HT-29 (cell line): ENCODE measurements at places on chromosomes 4 and X. TPM values are rescaled to one million over a fixed set of nuclear protein-coding genes. Genes with fewer than 3 reads are reported as not detected.
A peak's percentile ranks its signal among the peaks of the same experiment; 100 is the strongest.

Gene ZNF827
- 4.8 and 10.6 TPM in 2 replicates for total RNA-seq

Gene GNRHR
- total RNA-seq, result not detected in 2 replicates

Gene TIGD4
- total RNA-seq, result 0.23 and 0.34 TPM in 2 replicates

Gene FABP2
- not detected in 2 replicates for total RNA-seq

Gene ADH1C
- 2.7 and 5.9 TPM in 2 replicates for total RNA-seq

Gene ADH7
- total RNA-seq, result not detected in 2 replicates

Gene PDGFRA
- total RNA-seq, result not detected in 2 replicates

Gene RAB33A
- not detected in 2 replicates for total RNA-seq

GRCh38 chr4:101983835-101984234 is 193.3 kb downstream of the BANK1 start:
- no peak for DNase-seq

GRCh38 chrX:110146521-110146920 is 143.6 kb downstream of the TMEM164 start:
- peak; percentile 74 for DNase-seq

DNA sequence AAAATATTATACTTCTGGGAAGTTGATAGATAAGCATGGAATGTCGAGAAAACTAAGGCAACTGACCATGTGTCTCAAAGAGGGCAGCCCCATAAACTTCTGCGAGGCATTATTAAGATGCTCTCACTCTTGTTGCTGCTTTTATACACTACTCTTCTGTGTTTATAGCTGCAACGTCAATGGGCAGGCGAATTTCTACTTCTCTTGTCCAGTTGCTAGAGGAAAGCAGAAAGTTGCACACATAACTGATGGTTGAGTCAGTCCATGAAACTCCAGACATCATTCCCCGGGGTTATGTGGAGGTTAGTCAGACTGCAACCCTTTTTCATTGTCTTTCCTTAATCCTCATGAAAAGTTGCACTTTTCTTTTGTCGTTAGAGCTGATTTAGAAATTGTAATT is 39.8 kb downstream of the VCX3B start:
- no peak for DNase-seq

DNA sequence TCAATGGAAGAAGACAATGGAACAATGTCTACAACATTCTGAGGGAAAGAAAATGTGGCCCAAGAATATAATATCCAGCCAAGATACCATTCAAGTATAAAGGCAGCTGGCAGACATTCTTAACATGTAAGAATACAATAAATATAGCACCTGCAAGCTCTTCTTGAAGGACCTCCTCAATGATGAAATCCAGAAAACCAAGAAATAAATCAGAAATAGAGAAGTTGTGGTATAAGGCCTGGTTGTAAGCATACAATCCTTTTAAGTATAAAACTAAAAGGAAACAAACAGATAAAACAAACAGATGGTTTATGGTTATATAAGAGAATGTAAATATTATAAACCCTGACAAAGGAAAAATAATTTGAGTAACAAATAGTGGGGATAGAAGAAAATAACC is 33.4 kb downstream of the SYTL4 start:
- no peak for DNase-seq

DNA sequence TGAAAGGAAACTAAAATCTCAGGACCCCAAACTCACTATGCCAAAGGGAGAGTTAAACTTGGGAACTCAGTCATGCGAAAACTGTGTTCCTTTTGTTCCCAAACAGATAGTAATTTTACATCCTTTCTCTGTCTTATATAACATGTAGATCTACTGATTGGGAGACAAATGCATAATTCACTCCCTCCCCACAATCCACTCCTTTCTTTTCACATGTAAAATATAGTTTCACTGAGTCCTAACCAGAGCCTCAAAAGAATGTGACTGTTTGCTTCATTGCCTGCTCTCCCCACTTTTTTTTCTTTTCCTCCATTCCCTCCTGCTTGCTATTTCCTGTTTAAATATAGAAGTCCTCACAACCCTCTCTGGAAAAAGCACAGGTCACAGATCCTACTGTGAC is 699.3 kb upstream of the ADGRL3 start:
- DNase-seq, result no peak

GRCh38 chrX:76253432-76253831 is 80.6 kb downstream of the PBDC1 start:
- DNase-seq, result peak; percentile 51

DNA sequence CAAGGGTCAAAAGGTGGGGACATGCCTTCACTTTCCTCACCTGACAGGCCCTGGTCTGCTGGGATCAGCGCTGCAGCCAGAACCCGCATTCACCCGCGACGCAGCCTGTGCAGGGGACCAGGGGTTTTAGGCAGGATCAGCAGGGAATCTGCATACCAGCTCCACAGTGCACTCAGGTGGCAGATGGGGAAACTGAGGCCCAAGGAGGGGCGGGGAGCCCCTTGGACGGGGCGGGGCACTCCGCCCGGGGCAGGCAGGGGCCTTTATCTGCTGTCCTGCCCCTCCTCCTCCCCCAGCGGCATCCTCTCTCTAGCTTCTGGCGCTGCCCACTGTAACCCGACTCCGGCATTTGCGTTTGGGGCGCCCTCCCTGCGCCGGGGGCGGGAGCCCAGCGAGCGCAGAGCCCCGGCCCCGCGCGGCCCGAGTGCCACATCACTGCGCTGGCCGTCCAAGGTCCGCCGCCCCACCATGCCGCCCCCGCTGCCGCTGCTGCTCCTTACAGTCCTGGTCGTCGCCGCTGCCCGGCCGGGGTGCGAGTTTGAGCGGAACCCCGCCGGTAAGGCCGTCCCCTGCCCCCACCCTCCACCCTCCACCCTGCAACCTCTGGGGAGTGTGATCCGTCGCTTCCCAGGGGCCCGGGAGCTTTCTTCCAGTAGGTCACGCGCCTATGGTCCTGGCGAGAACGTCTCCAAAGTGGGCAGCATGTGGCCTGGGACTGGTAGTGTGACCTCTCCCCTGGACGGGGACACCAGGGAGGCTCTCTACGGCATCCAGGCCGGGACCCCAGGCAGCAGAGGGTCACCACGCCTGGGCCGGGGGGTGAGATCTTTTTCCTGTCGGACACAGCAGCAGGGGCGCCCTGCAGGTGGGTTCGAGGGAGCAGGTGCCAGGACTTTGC is at the start of gene CPZ:
TSS of gene CPZ (plus strand) at position 400 of the 898 bp plus-strand sequence. CDS start at position 469, 69 bp downstream.
- DNase-seq, result no peak

- DNase-seq, result peak; percentile 37
Measured at GRCh38 chr4:105147016-105147552, 408 bp downstream of the TET2 start.

GRCh38 chr4:80465238-80465637 is 129.7 kb downstream of the CFAP299 start:
- DNase-seq, result no peak

- DNase-seq, result no peak
Measured at GRCh38 chrX:28719620-28720019, 132.4 kb downstream of the IL1RAPL1 start.

DNA sequence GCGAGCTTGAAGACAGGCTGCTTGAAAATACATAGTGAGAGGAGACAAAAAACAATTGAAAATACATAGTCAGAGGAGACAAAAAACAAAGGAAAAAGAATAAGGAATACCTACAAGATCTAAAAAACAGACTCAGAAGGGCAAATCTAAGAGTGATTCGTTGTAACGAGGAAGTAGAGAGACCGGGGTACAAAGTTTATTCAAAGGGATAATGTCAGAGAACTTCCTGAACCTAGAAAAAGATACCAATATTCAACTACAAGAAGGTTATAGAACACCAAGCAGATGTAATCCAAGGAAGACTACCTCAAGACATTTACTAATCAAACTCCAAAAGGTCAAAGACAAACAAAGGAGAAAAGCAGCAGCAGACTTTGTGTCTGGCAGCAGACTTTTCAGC is 165.6 kb downstream of the NEK1 start:
- no peak for DNase-seq

GRCh38 chr4:8738471-8738931 is 133.1 kb downstream of the HMX1 start:
- DNase-seq, result no peak

GRCh38 chr4:183571350-183571941 is 66.6 kb downstream of the ING2 start:
- DNase-seq, result peak; percentile 37

DNA sequence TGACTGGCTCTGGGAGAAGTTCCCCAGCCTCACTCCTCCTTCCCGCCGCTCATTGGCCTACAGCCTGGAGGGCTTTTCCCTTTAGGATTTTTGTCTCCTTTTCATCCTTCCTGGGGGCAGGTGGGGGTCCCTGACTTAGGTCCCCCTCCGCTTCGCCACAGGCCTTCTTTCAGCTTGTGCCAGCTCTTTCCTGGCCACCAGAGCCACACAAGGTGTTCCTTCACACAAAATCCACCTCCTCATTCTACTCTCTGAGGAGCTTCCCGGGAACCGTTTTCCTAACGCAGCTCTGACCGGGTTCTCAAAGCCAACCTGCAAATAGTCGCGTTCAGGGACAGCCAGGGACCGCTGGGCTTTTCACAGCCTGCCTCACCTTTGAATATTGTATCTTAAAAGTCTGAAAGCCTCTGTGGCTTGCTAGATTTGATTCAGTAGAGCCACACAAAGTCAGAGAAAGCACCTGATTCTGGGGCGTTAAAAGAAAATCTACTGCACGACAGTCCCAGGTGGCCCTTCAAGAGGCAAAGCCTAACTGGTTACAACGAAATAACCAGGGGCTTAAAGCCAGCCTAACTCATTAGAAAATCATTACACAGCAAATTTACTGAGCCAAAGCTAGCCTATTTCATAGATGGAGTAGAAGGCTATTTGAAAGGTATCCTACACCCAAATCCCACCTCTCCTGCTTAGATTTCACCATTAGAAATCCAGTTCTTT is 731 bp upstream of the GPC3 start:
- no peak for DNase-seq

DNA sequence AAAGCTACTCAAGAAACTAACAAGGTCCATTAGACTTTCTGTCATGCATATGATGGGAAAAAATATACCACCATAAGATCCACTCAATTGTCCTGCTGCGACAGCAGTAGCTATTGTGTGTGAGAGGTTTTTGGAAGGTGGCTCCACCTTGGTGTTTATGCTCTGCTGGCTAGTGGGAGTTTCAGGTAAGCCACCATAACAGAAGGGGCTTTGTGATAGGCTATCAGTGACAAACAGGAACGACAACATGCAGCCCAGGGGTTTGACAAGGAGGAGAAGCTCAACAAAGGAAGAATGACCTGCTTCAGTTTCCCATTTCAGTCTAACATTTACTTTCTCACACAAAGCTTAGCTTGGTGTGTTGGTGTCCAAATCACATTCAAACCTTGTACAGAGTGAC is 182.6 kb downstream of the ATOH1 start:
- no peak for DNase-seq

GRCh38 chr4:143199503-143199902 is 14.8 kb downstream of the USP38 start:
- DNase-seq, result no peak

DNA sequence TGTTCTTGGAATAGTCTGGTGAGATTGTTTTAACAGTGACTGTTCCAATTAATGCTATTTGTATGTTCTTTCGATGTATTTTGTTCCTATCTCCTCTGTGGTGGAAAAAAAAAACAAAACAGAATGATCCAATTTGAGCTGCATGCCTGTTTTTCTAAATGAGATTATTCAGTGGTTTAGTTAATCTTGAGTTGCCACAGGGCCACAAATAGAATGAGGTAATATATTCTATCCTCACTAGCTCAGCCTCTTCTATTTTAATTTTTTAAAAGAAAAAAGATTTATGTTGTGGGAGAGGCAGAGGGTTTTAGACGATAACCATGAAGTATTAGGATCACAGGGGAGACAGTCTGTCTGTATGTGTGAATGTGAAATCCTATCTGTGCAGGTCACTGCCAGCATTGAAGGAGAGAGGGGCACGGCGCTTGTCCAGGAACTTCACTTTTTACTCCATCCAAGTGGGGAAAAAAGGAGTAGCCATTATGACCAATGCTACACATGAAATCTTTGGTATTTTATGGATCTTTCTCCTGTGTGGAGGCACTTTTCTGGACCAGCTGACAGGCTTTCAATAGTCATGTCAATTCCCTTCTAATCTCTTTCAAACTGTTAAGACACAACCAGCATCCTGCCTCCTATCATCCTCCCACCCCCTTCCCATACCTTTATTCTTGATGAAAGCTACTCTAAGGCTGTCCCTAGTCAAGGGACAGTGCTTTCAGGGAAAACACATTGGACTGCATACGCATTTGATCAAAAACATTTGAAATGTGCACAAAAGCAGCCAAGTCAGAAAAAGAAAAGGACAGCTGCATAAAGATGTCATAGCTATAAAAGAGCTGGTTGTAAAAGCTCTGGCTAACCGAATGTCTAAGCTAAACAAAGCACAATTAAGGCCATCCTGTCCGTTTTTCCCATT is 1063.8 kb upstream of the INTU start:
- no peak for DNase-seq

DNA sequence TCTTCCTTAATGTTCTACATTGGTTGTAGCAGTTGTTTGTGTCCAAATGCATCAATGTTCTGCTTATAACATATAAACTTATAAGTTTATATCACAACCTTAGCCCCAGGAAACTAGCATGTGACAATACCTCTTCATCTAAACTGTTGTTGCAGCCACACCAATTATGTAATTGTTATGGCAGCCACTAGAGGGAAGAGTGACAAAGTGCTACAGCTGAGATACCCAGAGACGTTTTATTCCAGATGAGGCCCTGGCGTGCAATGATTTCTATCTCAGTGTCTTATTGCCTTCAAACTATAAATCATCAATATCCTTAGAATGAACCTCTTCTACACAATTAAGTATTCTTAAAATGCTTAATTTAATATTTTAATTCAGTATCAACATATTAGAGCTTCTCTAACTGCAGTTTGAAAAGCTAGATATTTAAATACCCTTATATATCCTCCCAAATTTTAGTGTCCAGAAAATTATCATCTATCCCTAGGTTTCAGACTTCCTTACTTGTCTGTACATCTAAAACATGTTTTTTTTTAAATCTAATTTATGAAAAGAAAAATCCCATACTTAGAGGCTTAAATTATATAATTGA is 171.6 kb downstream of the PCDH10 start:
- DNase-seq, result peak; percentile 50

- DNase-seq, result peak; percentile 26
Measured at GRCh38 chr4:121484633-121485032, 103.8 kb upstream of the QRFPR start.

DNA sequence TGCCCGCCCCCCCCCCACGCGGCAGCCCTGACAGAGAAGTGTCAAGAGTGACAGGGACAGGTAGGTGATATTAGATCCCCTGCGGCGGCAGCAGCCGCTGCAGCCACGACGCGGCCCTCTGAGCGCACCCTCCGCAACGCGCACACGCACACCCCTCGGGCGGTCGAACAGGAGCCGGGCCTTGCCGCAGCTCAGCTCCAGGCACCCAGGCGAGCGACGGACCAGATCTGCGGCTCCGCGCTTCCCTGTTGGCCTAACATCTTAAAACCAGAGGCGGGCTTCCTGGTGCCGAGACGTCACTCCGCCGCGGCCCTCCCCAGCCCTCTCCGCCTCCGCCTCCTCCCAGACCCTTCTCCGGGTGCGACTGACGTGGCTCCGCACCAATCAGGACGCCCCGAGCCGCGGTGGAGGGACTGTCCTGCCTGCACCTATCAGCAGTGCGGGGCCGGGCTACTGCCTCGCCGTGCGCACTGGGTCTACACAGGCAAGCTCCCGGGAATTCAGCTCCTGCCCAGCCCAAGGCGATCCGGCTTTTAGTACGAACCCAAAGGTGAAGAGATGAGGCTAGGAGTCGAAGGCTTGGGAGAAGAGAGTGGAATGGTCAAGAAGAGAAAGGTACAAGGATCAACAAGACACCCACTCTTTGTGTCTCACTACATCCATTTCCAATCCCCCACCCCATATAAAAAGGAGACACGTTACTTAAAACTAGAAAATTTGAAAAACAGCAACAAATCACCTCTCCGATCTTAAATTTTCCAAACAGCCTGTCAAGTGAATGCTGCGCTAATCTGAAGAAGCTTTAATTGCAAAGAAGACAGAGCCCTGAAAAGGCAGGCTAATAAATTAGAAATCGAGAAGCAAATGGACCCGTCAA is at the start of gene PITX2:
TSS of gene PITX2 (minus strand) at position 237 of the 877 bp plus-strand sequence. CDS start 617 bp downstream, outside the sequence.
- DNase-seq, result peak; percentile 93

GRCh38 chr4:33052241-33052640 is 2332.1 kb downstream of the PCDH7 start:
- DNase-seq, result no peak
